ENCODE measurements at places on chromosomes 5 and 9.

GRCh38 chr9:571066-571465 is 270.4 kb upstream of the DMRT1 start:
- DNase-seq, result no peak

DNA sequence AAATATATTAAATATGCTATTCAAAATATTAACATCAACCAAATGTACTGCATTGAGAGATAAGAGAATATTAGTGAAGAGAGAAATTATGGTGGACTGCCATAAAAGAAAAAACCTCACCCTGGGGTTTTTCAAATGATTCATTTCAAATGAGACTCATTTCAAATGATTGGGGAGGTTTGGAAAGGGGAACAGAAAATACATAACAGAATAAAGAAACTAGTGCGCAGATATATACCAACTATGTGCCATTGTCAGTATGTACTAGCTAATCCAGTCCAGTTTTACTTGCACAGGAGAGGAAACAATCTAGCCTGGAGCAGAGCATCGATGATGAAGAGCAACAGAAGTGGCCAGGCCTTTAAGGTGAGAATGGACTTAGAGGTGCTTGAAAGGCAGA is 651.6 kb upstream of the RORB start:
- no peak for DNase-seq

DNA sequence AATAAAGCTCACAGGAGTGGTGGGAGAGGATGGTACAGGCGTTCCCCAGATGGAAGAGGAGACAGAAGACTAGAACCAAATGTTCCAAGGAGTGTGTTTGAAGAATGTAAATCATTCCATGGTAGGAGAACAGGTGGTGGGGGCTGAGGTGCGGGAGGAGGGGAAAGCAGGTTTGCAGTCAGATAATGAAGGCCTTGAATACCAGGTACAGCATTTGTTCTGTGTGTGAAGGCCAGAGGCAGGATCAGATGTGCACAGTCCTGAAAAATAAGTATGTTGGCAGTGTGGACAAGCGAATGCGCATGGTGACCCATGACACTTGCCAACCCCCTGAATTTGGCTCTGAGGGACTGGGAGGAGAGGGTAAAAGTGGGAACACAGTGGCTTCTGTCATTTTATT is 59.9 kb upstream of the ALDH1B1 start:
- DNase-seq, result no peak

DNA sequence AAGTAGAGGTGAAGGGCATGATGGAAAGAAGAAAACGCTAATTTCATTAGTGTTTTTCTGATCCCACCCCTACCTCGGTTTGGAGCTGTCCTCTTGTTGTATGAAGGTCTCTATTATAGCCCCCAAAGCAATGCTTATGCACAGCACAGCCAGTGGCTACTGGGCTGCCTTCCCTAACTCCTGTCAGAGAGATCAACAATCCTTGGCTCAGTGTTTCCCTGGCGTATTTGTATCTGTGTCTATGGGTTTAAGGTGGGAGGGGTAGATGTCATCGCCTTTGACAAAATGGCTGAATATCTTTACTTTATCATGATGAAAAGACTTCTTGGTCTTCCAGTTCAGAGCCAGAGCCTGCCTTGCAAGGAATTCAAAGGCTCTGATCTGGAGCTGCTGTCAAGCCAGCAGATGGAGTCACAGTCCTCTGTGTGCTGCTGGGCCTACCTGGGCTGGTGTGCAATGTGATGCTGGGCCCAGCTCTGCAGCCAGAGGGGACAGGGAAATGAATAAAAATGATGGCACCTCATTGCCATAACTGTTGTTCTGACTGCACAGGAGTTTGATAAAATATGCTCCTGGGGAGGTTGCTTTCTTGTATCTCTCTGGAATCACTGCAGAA is 20.1 kb upstream of the HSPA9 start:
- DNase-seq, result no peak

DNA sequence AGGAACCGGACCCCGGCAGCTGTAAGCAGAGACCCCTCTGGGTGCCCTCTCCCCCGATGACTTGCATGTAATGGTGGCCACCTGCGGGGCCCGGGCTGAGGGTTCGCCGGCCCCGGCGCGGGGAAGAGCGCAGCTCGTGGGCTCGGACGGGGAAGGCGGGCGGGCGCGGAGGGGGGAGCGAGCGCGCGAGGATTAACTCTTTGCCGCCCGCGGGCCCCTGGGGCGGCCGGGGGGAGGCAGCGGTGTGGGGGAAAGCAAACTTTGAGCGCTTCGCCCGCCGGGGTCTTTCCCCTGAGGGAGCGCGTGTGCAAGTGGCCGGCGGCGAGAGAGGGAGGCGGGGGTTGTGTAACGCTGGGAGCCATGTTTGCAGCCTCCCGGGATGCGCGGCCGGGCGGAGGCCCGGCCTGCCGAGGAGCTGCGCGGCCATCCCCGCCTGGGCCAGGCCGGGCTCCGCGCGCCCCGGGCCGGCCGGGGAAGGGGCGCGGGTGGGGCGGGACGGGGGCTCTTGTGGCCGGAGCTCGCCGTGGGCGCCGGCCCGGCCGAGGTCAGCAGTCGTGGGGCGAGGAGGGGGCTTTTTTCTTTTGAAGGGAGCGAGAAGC is 547 bp downstream of the ANP32B start:
- DNase-seq, result peak; percentile 45

GRCh38 chr5:139654871-139655491 is 6.8 kb downstream of the CXXC5 start:
- no peak for DNase-seq

DNA sequence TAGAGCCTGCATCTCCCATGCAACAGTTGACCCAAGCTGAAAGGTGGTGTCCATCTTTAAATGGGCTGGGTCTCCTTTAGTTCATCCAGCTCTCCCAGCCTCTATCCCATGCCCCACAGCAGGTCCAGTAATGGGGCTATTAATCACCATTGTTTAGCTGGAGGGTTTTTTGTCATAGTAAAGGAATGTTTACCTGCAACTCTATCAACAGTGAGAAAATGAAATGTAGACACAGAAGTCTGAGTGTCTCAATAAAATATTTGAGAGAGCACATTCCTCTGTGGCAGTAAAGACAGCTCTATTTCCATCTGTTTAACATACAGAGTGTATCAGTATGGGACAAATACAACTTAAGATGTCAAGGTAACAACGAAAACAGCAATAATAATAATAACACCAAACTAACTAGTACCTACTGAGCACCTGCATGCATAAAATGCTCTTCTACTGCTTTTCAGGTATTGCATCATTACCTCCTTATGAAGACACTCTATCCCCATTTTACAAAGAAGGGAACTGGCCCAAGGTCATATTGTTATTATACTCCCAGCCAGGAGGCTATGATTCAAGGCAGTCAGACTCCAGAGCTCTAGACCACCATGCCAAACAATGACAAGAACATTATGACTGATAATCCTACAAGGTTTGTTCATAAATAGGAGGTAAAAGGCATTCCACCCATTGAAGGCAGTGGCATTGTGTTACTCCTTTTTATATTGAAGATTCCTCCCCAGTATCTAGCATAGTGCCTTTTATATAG is 21.0 kb upstream of the C5orf58 start:
- no peak for DNase-seq

- no peak for DNase-seq
Observed at GRCh38 chr5:89313804-89314588, 431.0 kb upstream of the MEF2C start.

GRCh38 chr9:22452415-22453010 is 5.9 kb downstream of the DMRTA1 start:
- DNase-seq, result no peak

- no peak for DNase-seq
Observed at GRCh38 chr9:76180541-76180940, 213.7 kb downstream of the RFK start.

GRCh38 chr5:14359069-14360043 is 216.2 kb downstream of the TRIO start:
- no peak for DNase-seq

- no peak for DNase-seq
Observed at GRCh38 chr9:20396509-20396908, 225.8 kb downstream of the MLLT3 start.

DNA sequence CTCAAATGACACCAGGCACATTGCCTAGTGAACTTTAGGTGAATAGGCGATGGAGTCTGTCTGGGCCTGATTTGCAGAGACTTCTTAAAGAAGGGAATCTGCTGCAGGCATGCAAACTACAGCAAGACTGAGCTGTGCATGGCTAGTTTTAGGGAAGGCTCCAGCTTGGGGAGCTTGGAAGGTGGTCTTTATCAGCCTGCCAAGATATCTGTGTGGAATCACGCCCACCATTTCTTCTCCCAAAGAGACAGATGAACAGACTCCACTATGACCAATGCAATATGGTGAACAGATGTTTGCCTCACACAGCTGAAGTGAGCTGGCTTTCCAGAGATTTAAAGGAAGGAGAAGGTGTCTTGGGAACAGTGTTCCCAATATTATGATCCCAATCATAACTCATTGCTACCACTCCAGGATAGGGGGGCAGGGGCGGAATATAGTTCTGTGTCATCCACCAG is 129.0 kb upstream of the HMHB1 start:
- DNase-seq, result no peak

DNA sequence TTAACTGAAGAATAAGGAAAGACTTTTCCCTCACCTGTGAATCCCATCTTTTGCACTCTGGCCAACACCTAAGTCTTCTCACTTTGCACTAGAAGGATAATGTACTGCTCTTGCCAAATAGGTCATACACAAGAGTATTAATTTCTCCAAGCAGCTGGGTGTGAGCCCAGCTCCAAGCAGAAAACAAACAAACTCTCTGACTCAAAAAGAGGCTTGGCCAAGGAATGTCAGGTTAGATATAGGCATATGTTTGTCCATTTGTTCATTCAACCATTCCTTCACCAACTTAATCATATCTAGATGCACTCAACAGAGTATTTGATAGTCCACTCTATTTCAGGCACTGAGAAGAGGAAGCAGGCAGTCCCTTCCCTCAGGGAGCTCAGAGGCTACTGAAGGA is 84.4 kb downstream of the HTR4 start:
- no peak for DNase-seq

DNA sequence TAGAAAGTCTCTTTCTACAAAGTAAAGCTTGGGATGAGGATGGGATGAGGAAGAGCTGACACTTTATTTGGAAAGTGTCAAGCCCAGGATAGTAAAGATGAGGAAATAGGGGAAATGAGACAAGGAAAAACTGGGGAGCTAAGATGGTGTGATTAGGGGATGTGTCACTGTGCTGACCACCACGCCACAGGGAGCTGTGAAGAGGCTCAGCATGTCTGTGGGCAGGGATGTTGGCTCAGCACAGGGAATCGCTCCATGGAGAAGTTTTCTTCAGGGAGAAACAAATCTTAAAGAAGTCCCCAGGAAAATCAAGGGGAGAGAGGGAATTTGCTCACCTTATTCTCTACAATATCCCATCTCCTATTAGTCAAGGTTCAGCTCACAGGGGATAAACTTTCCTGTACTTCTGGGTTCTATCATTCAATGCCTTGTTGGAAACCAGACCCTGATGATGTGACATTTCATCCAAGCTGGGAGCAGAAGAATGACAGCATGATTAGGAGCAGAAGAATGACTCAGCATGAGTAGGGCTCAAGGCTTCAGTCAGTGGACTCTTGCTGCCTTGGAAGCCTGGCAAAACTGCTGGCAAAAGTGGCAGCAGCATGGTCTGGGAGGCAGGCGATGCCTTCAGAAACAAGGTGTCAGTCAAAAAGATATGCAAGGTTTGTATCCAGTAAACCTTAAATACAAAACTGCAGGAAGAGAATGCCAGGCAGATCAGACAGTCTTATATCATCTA is 4.9 kb downstream of the HSPB3 start:
- no peak for DNase-seq

GRCh38 chr5:133124891-133125290 is 73.1 kb downstream of the HSPA4 start:
- DNase-seq, result no peak

- DNase-seq, result no peak
Observed at GRCh38 chr5:2302169-2302568, 419.4 kb upstream of the IRX4 start.

DNA sequence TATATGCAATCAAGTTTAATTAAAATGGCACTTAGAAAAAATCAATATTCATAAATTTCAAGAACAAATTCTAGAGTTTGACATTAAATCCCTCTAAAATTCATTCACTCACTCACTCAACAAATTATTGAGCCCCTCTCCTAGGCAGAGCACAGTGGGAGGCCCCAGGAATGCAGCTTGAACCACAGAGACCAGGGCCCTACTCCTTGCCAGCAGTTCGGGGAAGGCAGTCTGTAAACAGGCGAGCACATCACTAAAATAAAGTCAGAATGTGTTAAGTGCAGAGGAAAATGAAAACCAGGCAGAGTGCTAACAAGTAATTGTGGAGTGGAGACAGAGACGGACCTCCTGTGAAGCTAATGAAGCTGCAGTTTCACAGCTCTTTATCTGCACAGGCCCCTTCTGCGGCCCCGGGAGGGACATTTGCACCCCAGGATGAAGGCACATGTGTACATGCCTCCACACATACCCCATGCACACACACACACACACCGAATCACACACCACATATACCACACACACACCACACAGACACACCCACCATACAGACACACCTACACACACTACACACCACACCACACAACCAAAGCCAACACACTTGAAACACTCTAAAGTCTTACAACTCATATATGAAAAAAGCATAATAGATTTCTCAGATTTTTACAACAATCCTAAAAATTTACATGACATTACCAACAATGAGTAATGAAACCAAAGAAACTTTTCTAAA is 40.5 kb downstream of the BHMT start:
- no peak for DNase-seq

- no peak for DNase-seq
Observed at GRCh38 chr5:7705261-7705660, 145.7 kb downstream of the CFAP90 start.

- no peak for DNase-seq
Observed at GRCh38 chr5:40223884-40224402, 455.8 kb upstream of the PTGER4 start.

DNA sequence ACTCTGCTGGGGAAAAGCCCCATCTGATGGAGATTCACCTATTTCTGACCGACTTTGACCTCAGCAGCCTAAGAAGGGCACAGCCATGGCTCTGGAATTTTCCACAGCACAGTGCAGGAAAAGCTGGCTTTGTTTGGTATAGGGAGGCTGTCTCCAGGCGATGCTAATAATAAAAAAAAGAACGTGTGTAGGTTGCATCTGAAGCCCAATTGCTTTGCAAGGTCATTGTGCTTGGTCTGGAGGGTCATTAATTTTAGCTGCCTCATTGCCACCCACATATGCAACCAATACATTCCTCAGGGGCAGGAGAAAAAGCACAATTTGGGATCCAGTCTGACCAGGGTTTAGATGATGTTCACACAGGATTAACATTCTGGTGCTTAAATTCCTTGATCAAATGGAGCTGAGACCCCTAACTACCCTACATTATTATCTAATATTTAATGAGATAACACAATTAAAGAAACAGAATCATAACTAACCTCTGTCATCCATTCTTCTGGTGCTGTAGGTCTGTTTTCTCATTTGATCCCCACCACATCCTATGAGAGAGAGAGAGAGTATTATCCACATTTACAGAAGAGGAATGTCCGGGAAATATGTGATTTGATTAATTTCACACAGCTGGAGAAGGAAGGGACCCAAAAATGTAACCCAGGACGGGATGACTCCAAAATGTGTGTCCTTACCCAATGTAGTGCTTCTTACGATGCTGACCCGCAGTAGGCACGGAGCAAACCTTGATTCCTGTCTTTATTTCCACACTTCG is 175.9 kb downstream of the RFK start:
- no peak for DNase-seq

- DNase-seq, result no peak
Observed at GRCh38 chr5:142842994-142843905, 73.1 kb downstream of the ARHGAP26 start.

GRCh38 chr9:87725900-87726709 is at the start of gene CTSL:
CTSL (plus strand) TSS chr9:87726119; CDS start chr9:87727604, 1,485 bp downstream.
- DNase-seq, result no peak

GRCh38 chr5:34041247-34041972 is 1.6 kb downstream of the C1QTNF3 start:
- DNase-seq, result no peak

GRCh38 chr9:93071464-93071863 is 13.0 kb downstream of the SUSD3 start:
- DNase-seq, result no peak
